ENCODE measurements at places on chromosomes 12 and 14.

DNA sequence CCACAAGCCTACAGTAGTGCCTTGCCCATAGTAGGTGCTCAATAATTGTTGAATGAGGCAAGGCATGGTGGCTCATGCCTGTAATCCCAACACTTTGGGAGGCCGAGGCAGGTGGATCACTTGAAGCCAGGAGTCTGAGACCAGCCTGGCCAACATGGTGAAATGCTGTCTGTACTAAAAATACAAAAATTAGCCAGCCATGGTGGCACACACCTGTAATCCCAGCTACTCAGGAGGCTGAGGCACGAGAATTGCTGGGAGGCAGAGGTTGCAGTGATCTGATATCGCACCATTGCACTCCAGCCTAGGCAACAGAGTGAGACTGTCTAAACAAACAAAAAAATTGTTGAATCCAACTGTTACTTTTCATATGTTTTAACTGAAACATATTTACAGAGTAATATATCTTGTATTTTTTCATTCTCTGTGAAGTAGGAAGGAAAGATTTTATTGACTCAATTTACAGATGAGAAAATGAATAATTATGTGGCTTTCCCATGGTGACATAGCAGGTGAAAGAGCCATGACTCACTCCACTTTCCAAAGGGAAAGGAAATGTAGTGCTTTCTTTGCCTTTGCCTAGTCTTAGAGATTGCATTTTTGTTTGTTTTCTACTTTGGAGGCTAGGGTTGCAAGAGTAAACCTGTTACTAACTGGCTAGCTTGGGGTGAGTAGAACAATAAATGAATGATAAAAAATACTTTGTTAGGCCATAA, 95.4 kb upstream of the SLC38A4 start:
- no peak for DNase-seq

GRCh38 chr12:2555487-2556082, 239.2 kb upstream of the FKBP4 start:
- DNase-seq = no peak

- no peak for DNase-seq
Observed at GRCh38 chr14:30550335-30550734, 8.6 kb upstream of the G2E3 start.

GRCh38 chr12:131755305-131756113, 44.6 kb downstream of the SFSWAP start:
- DNase-seq = no peak

DNA sequence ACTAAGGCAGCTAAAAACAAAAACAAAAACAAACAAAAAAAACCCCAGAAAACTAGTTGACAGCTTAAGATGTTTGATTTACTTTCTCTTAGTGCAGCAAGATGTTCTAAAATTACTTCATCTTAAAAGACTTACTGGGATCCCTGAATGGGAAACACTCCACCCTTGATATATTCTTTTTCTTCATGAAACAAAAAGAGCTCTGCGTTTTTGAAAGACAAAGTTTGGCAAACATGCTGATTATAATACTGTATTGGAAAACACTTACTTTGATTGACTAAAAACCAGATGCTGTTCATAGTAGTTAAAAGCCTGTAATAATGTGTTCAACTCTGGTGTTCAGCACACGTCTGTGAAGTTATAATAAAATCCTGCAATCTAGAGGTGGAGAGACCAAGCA, 136.8 kb downstream of the SRGAP1 start:
- no peak for DNase-seq

DNA sequence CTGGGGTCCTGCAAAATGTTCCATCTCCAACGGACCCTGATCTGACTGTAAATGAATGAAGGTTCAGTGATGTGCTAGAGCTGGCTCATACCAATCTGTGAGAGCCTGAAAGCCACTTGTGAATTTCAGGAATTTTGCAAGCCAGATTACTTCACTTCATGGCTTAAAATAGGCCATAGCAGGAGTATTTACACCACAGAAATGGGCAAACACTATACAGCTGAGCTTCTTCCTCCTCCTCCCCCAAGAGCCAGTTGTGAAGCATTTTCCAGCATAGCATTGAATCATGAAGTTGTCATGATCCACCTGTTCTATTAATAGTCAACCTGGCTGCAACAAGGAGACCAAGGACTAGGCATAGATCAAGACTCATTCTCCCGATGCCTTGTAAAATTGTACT, 141.3 kb upstream of the RASSF8 start:
- DNase-seq = no peak

DNA sequence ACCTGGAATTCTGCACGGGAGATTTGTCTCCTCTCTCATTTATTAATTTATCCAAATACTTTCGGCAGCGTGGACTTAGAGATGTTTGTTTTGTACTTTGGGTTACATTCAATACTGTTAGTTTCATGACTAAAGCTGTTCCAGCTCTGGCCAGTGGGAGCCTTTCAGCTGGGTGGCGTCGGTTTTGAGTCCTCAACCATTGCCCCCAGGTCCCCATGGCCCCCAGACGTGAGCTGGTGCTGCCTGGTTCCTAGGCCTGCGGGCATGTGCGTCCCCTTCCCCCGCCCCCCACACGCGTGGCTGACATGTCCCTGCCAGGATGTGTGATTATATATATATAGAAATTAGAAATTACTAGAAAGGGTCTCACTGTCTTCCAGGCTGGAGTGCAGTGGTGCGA, 48.2 kb downstream of the KIF26A start:
- no peak for DNase-seq

DNA sequence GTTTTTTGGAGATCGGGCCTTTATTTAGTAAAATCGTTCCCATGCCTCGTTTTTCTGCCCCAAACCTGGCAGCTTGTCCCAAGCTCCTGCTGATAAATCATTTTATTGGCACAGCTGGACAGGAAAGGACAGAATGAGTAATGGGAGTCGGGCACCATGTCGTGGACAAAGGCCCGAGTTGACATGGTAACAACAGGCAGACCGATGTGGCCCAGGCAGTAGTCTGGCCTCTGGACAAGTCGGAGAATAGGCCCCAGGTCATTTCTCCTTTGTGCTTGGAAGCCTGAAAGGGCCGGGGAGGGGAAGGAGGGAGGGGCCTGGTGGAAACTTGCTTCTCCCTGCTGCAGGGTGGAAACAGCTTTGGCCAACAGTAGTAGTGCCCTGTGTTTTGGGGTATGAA, 234.9 kb downstream of the SUDS3 start:
- DNase-seq = no peak

Data from activated gamma-delta T cell (primary cell).